ENCODE measurements at places on chromosomes 7 and 10.

- peak; percentile 62 for DNase-seq
Measured at GRCh38 chr10:117348236-117348635, 27.0 kb downstream of the PDZD8 start.

- DNase-seq: peak; percentile 1
Measured at GRCh38 chr7:117582219-117582704, 102.4 kb downstream of the CFTR start.

DNA sequence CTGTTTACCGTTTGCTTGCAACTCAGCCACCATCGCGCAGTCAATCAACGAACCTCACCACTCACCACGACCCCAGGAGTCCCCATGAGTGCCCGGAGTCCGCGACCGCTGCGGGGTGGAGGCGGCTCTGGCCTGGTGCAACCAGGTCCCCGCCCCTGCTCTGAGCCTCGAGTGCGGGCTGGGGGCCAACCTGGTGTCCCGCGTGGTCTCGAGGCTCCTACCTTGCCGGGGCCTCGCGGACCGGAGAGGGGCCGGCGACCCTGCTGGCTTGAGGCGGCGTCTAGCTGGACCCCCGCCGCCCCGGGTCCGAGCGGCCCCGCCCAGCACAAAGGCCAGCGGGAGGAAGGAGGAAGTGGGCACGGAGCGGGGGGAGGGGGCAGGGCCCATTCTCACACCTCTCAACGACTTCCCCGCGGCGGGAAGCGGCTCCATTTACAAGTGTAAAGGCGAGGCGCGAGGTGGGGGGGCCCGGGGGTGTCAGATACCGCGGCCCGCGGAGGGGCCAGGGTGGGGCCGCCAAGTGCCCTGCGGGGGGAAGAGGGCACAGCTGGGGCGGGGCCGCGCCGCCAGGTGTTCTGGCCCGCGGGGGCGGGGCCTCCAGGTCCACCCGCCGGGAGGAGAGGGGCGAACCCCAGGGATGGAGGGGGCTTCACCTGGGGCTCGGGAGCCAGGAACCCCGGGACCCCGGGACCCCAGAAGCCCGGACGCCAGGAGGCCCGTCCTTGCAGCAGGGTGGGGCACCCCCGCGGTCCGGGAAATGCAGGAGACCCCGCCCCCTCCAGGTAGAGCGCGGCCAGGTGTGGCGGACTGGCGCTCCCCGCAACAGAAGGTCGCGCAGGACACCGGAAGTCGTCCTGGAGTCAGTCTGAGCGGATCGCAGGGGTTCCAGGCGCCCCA, 8.6 kb downstream of the CTBP2 start:
- DNase-seq: no peak

- DNase-seq: no peak
Measured at GRCh38 chr10:124478515-124478914, 16.9 kb downstream of the LHPP start.

GRCh38 chr7:129864042-129864441, 88.7 kb downstream of the UBE2H start:
- DNase-seq: no peak

- no peak for DNase-seq
Measured at GRCh38 chr7:131057015-131057793, 270.5 kb upstream of the MKLN1 start.

DNA sequence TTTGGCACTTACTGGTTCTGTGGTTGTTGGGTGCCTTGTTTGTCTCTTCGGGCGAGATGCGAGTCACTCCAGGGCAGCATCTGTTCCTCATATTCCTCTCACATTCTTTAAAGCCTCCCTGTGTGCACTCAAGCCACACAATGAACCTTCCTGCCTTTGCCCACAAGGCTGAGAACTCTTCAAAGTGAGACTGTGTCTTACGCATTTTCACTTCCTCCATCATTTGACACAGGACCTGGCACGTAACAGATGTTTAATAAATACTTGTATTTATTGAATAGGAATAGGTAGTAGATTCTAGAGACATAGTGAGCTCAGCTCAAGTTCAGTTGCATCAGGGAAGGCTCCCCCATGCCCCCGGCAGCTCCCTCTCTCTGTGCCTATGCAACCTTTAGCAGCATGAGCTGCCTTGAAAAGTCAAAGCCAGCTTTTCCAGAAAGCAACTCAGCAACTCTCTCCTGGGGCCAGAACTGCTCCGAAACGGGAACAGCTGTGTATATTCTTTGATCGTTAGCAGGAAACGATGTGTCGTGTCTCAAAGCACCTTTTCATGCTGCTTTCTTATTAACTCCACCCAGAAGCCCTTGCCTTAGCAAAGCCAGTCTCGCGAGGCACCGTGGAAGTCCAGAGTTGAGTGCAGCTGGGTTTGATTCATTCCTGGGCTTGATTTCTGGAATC, 97.5 kb downstream of the PFKFB3 start:
- no peak for DNase-seq
